Ureter (tissue), 1 donor: ENCODE measurements at places on chromosomes 7 and 10. TPM values are rescaled to one million over a fixed set of nuclear protein-coding genes. Genes with fewer than 3 reads are reported as not detected.

The DGKI gene
- 3.3 TPM for total RNA-seq

The PRKAG2 gene
- 55.4 TPM for total RNA-seq

The SH2D4B gene
- total RNA-seq: not detected

The CTTNBP2 gene
- total RNA-seq: 16.6 TPM

The ABCC2 gene
- total RNA-seq: 1.5 TPM

The PBLD gene
- total RNA-seq: 13.9 TPM
